ENCODE measurements at places on chromosomes 16 and 17.

DNA sequence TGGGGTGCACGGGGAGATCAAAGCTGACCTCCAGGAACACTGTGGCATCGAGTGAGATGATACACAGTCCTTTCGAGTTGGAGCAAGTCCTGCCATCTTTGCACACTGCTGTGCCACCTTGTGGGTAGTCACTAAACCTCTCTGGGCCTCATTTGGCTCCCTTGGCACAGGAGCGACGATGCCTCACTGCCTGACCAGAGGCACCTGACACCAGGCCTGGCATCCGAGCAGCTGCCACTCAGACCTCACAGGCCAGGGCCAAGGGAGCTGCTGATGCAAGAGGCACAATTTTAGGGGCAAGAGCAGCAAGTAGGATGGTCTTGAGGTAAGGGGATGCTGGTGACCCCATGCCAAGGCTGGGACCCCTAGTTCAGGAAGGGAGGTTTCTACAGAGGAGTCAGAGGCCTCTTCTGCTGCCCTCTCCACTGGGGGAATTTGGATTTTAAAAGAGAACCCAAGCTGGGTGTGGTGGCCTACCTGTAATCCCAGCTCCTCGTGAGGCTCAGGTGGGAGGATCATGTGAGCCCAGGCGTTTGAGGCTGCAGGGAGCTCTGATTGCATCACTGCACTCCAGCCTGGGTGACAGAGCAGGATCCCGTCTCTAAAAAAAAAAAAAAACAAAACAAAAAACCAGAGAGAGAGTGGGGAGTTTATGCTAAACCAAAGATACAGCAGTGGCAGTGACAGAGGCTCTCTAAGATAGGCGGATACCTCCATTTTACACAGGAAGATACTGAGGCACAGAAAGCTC is 6.7 kb upstream of the ADGRG1 start:
- DNase-seq = no peak

DNA sequence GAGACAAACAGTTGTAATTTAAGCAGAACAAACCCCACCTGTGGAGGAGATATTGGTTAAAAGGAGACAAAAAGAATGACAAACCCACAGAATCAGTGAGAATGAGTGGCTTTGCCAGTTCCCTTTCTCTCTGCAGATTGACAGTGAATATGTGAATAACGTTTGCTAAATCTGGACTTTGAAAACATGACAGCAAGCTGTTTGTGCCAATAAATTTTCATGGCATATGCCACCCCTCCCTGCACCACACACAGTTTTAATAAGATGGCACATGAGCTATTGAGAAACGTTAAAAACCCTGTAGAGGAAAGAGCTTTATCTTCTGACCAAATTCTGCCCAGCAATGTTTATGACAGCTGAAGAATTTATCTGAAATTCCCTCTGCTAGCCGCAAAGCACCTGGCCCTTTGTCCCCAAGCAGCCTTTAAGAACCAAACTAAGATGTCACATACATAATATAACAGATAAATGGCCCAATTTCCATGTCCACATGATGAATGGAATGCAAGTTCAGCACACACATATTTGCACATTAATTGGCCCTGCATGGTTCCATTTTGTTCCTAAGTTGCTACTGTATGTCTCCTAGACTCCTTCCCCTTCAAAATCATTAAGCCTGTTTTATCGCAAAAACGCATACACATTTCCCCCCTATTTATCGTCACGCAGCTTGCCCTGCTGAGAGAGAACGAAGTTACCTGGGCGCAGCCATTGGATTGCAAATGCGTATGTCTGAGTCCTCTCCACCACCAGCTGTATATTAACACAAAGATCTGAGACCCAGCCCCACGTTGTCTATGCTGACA is 773.5 kb upstream of the EEF2KMT start:
- DNase-seq = no peak

DNA sequence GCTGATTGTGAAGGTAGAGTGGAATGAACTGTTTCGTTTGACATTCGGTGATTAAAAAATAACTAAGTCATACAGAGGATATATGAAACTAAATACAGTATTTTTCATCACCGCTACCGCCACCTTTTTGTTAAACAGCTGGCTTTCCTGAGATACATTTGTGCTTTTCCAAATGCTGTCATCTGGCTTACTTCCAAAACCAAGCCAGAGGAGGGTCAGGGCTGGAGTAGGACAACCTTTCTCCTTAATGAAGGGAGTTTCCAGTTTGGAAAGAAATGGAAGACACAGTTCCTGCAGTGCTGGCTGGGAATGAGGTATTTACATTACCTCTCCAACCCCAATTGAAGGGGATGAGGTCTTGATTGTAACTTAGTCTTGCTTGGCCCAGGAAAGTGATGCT is 3.2 kb downstream of the TNRC6C start:
- DNase-seq = no peak

- DNase-seq = no peak
Measured at GRCh38 chr17:72458301-72458700, 337.5 kb downstream of the SOX9 start.

- DNase-seq = peak; percentile 64
Measured at GRCh38 chr16:85416228-85417109, 196.7 kb upstream of the GSE1 start.

- no peak for DNase-seq
Measured at GRCh38 chr16:58127634-58128033, 1.5 kb downstream of the CFAP20 start.

DNA sequence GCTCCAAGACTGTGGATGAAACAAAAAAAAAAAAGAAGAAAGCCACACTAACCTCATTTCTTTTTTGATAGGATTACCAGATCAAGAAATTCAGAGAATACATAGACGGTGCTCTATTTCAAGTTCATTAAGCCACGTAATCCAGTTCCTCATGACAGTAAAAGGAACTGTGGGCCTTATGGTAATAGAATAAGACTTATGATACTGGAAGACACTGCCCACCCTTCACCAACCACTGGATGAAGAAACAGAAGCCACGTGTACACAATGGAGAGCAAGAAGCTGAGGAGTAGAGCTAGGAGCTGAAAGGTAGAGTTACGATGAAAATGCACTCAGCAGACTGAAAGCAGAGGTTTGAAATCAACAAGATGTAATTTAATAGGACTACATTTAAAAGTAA is 11.2 kb downstream of the NCBP3 start:
- DNase-seq = no peak
